Cardiac atrium fibroblast (primary cell): ENCODE measurements at places on chromosomes 6 and 20. TPM values are rescaled to one million over a fixed set of nuclear protein-coding genes. Genes with fewer than 3 reads are reported as not detected.

Gene CST8
- total RNA-seq, result not detected in 2 replicates

Gene POPDC3
- 6.0 TPM in 1 of 2 replicates, not detected in the other for total RNA-seq

Gene BMP5
- total RNA-seq, result not detected in 2 replicates

Gene OPRM1
- not detected in 2 replicates for total RNA-seq

Gene SLA2
- not detected in 2 replicates for total RNA-seq
